ENCODE measurements at places on chromosomes 11 and 22. TPM values are rescaled to one million over a fixed set of nuclear protein-coding genes. Genes with fewer than 3 reads are reported as not detected.

- H3K4me1 ChIP-seq, result peaks cover 24% of the 10 kb centered on the region
- peak overlapping the region; percentile 42 for H3K4me3 ChIP-seq
- H3K27me3 ChIP-seq, result no peaks in the 10 kb centered on the region
- no peak for DNase-seq
Observed at GRCh38 chr22:41302021-41302767, 869 bp downstream of the ZC3H7B start.

GRCh38 chr11:10599388-10600175 lies 31.1 kb upstream of the LYVE1 start:
- no peaks in the 10 kb centered on the region for H3K4me1 ChIP-seq
- H3K27me3 ChIP-seq, result no peaks in the 10 kb centered on the region
- no peak overlapping the region for H3K4me3 ChIP-seq
- no peak overlapping the region for H3K27ac ChIP-seq

GRCh38 chr11:121328176-121328966 lies 35.8 kb downstream of the SC5D start:
- DNase-seq, result peak; percentile 47
- no peak overlapping the region for H3K4me3 ChIP-seq
- no peaks in the 10 kb centered on the region for H3K27me3 ChIP-seq
- peak overlapping the region; percentile 31 for H3K27ac ChIP-seq
- no peaks in the 10 kb centered on the region for H3K36me3 ChIP-seq

DNA sequence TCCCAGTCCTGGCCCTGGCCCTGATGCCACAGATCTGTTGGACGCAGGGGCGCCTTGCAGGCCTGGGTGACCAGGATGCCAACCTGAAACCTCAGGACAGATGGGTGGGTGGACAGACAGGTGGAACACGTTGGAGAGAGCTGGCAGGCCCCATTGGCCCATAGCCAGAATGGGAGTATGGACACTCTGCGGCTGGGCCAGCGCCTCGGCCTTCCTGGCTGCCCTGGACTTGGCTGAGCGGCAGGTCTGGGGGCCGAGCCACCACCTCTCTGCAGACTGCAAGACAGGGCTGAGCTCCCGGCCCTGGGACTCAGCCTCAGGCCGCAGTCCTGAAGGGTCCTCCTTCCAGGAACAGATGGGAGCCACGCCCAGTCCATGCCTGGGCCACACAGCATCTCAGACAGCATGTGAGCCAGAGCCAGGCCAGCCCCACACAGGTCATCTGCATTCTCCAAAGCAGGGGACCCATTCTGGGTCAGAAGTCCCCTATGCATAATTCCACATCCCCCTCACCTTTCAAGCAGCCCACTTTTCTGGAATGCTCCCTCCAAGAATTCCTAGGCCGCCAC lies 14.1 kb downstream of the WNT7B start:
- no peaks in the 10 kb centered on the region for H3K27me3 ChIP-seq
- H3K27ac ChIP-seq, result no peak overlapping the region
- no peaks in the 10 kb centered on the region for H3K36me3 ChIP-seq
- DNase-seq, result no peak
- no peak overlapping the region for H3K4me3 ChIP-seq
- no peaks in the 10 kb centered on the region for H3K4me1 ChIP-seq

DNA sequence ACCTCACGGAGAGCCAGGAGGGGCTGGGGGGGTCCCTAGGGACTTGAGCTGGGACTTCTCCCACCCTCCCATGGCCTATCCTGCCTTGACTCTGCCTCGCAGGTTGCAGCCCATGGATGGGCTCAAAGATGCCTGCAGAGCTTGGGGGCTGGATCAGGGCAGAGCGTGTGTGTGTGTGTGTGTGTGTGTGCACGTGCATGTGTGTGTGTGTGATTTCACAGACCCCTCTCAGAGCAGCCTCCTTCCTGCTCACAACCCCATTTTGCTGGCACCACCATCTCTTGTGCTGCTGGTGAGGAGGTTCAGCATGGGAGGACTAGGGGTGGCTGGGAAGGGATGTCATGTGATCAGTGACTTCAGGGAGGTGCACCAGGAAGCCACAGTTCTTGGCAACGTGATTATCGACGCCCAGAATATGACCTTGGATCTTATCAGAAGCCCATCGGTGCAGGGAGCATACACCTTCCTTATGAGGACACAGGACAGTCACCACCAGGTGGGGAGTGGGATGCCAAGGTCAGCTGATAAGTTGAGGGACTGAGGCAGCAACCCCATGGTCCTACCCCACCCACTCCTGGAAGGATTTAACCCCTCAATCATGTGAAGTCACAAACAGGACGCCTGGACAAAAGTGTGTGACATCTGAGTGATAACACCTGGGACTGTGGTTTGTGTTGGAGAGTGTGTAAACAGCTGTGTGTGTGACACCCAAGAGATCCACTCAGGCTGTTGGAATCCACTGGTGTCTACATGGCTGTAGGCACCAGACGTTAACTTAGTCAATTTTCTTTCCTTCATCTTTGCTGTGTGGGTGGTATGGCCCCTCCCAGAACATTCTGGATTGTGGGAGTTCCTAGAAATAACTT lies 1.8 kb upstream of the NAALADL1 start:
- no peaks in the 10 kb centered on the region for H3K27me3 ChIP-seq
- peaks cover 10% of the 10 kb centered on the region for H3K4me1 ChIP-seq
- H3K27ac ChIP-seq, result no peak overlapping the region
- no peaks in the 10 kb centered on the region for H3K36me3 ChIP-seq
- no peak overlapping the region for H3K4me3 ChIP-seq

DNA sequence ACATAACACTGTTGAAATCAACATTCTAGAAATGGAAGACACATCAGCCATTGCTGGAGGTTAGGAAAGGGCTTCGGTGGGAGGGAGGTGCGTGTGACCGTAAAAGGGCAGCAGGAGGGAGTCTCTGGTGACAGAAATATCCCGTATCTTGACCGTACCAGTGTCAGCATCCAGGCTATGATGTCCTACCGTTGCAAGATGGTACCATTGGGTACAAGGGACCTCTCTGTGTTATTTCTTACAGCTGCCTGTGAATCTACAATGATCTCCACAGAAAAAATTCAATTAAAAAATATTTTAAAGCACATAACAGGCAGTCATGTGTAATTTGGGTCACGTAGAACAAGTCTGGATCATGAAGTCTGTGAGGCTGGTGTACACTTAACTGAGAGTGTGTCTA lies 27.4 kb upstream of the SEPTIN5 start:
- no peak for DNase-seq
- no peaks in the 10 kb centered on the region for H3K4me1 ChIP-seq
- H3K27me3 ChIP-seq, result no peaks in the 10 kb centered on the region
- H3K4me3 ChIP-seq, result no peak overlapping the region
- no peaks in the 10 kb centered on the region for H3K36me3 ChIP-seq

Gene MRGPRD
- not detected for total RNA-seq

Data from CD4-positive, alpha-beta memory T cell (primary cell).